ENCODE measurements at places on chromosomes 12 and 14. TPM values are rescaled to one million over a fixed set of nuclear protein-coding genes. Genes with fewer than 3 reads are reported as not detected.

DNA sequence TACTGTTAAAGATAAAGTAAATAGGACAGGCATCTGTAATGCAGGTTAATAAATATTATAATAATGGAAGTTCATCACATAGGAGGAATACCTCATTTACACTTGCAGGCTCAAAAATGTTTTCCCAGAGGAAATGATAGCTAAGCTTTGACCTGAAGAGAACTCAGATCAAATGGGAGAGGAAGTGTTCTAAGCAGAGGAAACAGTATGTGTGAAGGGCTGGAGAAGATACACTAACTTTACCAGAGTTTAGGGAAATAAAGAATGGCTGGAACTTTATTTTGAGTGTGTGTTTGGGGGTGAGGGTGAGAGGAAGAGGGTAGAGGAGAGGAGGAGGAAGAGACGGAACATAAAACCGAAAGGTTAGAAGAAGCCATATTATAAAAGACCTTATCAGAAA lies 34.0 kb upstream of the AP4S1 start:
- H3K27ac ChIP-seq, result no peak overlapping the region
- no peak overlapping the region for H3K4me3 ChIP-seq
- H3K27me3 ChIP-seq, result no peaks in the 10 kb centered on the region

DNA sequence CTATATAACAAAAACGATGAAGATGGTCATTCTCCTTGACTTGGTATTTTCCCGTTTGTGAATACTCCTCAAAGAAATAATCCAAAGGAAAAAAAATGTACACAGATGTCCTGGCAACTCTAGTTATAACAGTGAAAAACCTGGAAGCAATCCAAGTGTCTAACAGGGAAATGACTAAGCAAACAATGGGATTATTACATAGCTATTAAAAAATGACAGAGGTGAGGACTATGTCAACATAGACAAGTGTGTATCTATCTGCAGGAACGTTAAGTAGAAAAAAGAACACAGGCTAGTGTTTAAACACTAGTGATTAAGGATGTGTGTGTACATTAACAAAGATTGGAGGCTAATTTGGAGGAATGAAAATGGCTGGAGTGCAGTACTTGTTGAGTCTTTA lies 5.9 kb upstream of the APOLD1 start:
- no peaks in the 10 kb centered on the region for H3K4me1 ChIP-seq
- no peaks in the 10 kb centered on the region for H3K27me3 ChIP-seq
- no peak overlapping the region for H3K4me3 ChIP-seq
- no peak for DNase-seq

- no peak overlapping the region for H3K4me3 ChIP-seq
- no peaks in the 10 kb centered on the region for H3K36me3 ChIP-seq
- no peak for DNase-seq
- H3K27ac ChIP-seq, result no peak overlapping the region
Measured at GRCh38 chr12:90858252-90858651, 96.7 kb downstream of the CCER1 start.

The SMOC1 gene
- polyA plus RNA-seq, result not detected

DNA sequence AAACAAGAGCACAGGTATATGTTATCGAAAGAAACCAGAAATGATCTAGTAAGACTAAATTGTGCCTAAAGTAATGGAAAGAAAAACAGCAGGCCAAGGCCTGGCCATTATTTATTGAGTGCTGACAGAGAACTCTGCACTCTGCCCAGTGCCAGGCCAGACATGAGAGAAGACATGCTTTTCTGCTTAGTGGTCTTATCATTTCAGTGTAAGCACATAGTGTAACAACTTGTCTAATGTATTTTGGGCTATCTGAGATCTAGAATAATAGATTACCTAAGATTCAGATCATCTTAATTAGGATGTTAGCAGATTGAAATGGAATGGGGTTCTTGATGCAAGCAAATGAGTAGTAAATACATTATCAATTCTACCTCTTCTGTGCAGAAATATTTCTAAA lies 278.3 kb downstream of the AKAP6 start:
- no peak overlapping the region for H3K4me3 ChIP-seq
- H3K36me3 ChIP-seq, result no peaks in the 10 kb centered on the region
- no peak for DNase-seq
- no peaks in the 10 kb centered on the region for H3K4me1 ChIP-seq

DNA sequence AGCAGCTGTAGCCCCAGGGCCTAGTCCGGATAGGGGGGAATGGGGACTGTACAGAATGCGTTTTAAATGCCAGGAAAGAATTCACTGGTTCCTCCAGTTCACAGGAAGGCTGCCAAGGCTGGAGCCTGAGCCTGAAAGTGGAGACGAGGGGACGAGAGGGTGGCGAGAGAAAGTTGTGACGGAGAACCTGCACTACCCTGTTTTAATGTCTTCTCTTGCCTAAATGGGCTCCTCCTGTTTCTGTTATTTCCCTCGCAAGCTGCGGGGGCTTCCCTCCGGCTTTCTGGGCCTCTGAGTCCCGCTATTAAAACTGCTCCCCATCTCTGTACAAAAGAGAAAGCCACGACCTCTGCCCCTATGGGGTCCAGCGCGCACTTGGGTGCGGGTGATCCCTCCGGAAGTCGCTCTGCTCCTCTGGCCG lies 4.5 kb downstream of the C1QL4 start:
- peaks cover 11% of the 10 kb centered on the region for H3K27me3 ChIP-seq
- DNase-seq, result no peak
- H3K27ac ChIP-seq, result no peak overlapping the region
- H3K4me1 ChIP-seq, result peaks cover 22% of the 10 kb centered on the region
- H3K4me3 ChIP-seq, result no peak overlapping the region

DNA sequence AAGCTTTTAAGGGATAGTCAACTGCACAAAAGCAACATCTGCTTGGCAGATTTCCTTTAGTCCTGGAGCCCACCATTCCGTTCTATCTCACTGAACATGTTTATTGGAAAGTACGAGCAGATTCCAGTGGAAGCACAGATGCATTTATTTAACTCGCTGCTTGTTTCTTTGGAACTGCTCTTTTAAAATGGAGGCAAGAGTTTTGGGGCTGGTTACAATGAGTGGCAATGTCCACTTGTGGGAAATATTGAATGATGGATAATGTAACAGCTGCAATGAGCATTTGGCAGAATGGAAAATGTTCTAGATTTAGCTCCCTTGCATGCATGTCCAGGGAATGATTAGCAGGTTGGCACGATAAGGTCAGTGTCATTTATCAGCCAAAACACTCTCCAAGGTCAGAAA lies 163.0 kb downstream of the ATP23 start:
- H3K4me3 ChIP-seq, result no peak overlapping the region
- H3K27ac ChIP-seq, result no peak overlapping the region
- H3K36me3 ChIP-seq, result no peaks in the 10 kb centered on the region

DNA sequence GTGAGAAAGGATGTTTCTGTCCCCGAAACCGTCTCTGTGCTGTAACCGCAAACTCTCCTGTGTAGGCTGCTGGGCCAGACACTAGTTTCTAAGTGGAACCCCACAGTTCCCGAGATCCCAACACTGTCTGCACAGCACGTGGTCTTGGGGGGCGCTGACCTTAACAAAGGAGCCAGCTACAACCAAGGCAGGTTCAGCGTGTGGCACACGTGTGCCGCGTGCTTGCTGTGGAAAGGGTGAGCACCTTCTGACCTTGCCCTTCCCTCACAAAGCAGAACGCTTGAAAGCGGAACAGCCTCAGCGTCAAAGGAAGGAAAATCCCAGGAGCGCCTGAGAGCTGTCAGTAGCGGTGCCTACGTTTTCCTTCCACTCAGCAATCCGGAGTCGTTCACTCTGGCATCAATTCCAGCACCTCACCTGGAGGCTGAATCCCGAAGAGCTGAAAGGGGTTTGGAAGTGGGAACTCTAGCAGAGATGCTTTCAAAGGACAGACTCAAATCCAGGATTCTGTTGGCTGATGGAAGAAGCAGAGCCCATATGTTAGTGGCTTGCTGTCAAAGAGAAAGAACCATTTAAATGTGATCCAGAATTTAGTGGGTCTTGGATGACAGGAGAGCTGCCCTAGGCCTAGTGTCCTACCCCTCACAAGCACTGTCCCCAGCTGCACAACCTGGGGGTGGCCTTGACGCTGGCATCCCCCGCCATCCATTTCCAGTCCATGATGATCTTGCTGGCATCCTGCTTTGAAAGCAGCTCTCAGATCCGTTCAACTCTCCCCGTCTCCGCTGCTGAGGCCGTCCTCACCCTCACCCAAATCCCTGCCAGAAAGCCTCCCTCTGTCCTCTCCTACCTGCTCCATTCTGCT lies 27.1 kb downstream of the CCDC92 start:
- H3K4me1 ChIP-seq, result no peaks in the 10 kb centered on the region
- DNase-seq, result no peak
- peaks cover 21% of the 10 kb centered on the region for H3K36me3 ChIP-seq
- no peak overlapping the region for H3K4me3 ChIP-seq
- no peaks in the 10 kb centered on the region for H3K27me3 ChIP-seq
